Stimulated activated CD4-positive, alpha-beta T cell treated with anti-CD3 and anti-CD28 coated beads, Interleukin-12 subunit alpha, Interleukin-12 subunit beta, amount 100 ng/mL, for 24 hours (primary cell): ENCODE measurements at places on chromosomes 4 and X.

GRCh38 chr4:37157476-37158167 is 86.9 kb upstream of the NWD2 start:
- no peak for DNase-seq

DNA sequence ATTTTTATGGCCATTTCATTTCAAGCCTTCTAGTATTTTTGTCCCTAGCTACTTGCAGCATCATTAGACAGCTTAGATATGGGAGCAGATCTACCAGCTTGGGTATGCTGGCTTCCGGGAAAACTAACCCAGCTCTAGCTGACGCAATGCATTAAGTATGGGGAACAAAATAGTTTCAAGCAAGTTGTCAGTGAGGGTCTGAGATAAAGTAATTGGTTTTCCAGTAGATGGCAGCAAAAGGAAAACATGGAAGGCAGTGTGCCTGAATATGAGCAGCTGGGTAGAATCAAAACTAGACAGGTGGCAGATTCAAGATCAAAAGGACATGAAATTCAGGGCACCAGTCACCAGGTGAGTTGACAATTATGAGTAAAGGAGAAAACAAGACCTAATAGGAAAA is 340.9 kb upstream of the CTSO start:
- no peak for DNase-seq

DNA sequence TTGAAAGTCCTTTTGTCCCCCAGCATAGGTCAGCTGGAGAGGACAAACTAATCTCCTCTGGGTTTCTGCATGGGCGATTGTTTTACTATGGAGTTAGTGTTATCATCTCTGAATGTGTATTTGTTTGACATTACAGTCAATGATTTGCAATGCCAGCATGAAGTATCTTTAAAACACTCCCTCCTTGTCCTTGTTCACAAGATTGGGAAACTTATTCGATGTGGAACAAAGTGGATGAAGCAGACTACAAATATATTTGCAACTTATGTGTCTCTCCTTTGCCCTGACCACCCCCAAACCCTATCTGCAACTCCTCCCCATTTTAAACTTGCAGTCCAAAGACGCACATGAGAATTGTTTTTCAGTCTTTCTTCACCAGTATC is 1.5 kb upstream of the PITX2 start:
- no peak for DNase-seq

DNA sequence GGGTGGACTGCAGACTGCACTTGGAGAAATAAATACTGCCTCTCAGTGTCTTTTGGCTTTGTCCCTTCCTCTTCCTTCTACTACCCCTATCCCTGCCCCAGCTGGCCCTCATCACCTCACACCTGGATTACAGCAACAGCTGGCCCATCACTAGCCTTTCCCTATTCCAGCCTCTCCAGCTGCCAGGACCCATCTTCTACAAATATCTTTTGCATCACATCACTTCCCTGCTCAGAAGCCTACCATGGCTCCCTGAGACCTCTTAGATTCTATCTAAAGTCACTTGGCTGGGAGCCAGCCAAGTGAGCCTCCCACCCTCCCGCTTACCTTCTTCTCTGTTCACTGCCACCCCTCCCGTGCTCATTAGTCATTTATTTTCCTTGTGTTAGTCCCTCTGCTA is 66.8 kb downstream of the TSC22D3 start:
- no peak for DNase-seq

- no peak for DNase-seq
Measured at GRCh38 chr4:126614356-126614855, 1018.4 kb upstream of the INTU start.

- DNase-seq: no peak
Measured at GRCh38 chr4:92992758-92993157, 689.0 kb downstream of the GRID2 start.

GRCh38 chrX:119685225-119686066 is 7.5 kb downstream of the SEPTIN6 start:
- no peak for DNase-seq
